Sigmoid colon (tissue), 7 donors: ENCODE measurements at places on chromosomes 1 and 21. TPM values are rescaled to one million over a fixed set of nuclear protein-coding genes. Genes with fewer than 3 reads are reported as not detected.
A peak's percentile ranks its signal among the peaks of the same experiment; 100 is the strongest.

Gene PM20D1
- not detected for total RNA-seq

Gene KNCN
- not detected for total RNA-seq

Gene CLCA1
- total RNA-seq: not detected

Gene EPHB2
- 2.3 TPM for total RNA-seq

Gene HSD3B2
- not detected for total RNA-seq

Gene RGSL1
- not detected for total RNA-seq

Gene KRTAP10-11
- not detected for total RNA-seq

Gene AK2
- 85.6 TPM for total RNA-seq

DNA sequence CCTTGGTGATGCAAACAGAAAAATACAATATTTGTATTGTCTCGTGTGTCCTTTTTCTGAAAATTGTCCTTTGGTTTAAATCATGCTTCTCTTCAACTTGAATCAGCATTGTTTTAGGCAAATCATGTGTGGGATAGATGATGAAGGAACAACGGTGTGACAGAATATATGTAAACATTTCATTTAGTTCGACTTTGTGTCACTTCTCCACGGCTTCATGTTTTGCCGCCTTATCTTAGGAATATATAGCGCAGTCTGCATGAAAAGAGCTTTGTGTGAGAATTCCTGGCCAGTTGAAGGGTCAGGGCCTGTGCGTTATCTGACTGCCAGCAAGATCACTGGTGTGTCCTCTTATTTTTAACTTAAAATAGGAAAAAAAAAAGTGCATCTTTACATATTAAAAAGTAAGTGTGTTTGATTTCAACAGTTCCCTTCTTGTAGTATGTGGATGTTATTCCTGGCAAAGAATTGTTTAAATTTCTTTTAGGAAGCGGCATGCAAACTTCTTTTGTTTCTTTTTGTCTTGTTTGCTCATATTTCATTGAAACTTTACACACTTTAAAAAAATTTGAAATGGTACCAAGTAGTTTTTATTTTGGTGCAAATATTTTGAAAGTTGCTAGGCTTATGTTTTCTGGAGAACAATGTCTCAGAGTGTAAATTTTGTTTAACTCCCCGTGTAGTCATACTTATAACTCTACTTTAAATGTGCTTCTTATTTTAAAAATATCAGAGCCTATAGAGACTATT, 465.2 kb downstream of the USP25 start:
- H3K27me3 ChIP-seq: no peaks in the 10 kb centered on the region
- H3K4me1 ChIP-seq: no peaks in the 10 kb centered on the region
- H3K27ac ChIP-seq: peak overlapping the region; percentile 67
- H3K36me3 ChIP-seq: no peaks in the 10 kb centered on the region
- H3K4me3 ChIP-seq: peak overlapping the region; percentile 45

GRCh38 chr21:45550522-45551210, 8.4 kb upstream of the SLC19A1 start:
- no peaks in the 10 kb centered on the region for H3K27me3 ChIP-seq
- peaks cover 2% of the 10 kb centered on the region for H3K4me1 ChIP-seq
- no peak overlapping the region for H3K4me3 ChIP-seq
- DNase-seq: peak; percentile 66
- no peak overlapping the region for H3K27ac ChIP-seq
- no peaks in the 10 kb centered on the region for H3K36me3 ChIP-seq

GRCh38 chr1:214314178-214314843, 33.4 kb downstream of the SMYD2 start:
- no peaks in the 10 kb centered on the region for H3K27me3 ChIP-seq
- no peak for DNase-seq
- no peak overlapping the region for H3K4me3 ChIP-seq
- H3K36me3 ChIP-seq: no peaks in the 10 kb centered on the region

GRCh38 chr1:75795703-75796193, 934 bp upstream of the MSH4 start:
- H3K36me3 ChIP-seq: peaks cover 65% of the 10 kb centered on the region
- no peak for DNase-seq
- H3K4me1 ChIP-seq: no peaks in the 10 kb centered on the region
- no peak overlapping the region for H3K4me3 ChIP-seq

DNA sequence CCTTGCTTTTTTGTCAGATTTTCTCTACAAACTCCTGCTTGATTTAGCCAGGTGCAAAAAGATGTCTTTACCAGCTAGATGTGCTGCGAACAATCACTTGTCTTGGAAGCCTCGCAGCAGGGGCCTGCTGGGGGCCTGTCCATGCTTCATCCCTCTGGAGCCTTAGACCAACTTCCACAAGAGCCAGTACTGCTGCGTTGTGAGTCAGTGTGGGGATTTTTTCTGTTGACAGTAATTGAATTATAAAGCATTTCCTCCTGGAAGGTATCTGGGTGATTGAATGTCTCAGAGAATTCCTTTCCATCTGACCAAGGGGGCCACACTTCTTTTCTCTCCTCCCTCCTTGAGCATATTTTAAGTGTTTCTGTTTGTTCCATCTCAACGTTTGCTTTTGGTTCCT, 40.4 kb upstream of the LDLRAP1 start:
- peaks cover 19% of the 10 kb centered on the region for H3K36me3 ChIP-seq
- peaks cover 5% of the 10 kb centered on the region for H3K27me3 ChIP-seq
- DNase-seq: peak; percentile 40
- no peak overlapping the region for H3K4me3 ChIP-seq
- H3K4me1 ChIP-seq: no peaks in the 10 kb centered on the region
- no peak overlapping the region for H3K27ac ChIP-seq

- no peak for DNase-seq
- no peaks in the 10 kb centered on the region for H3K4me1 ChIP-seq
- H3K27me3 ChIP-seq: no peaks in the 10 kb centered on the region
Measured at GRCh38 chr1:169102567-169102966, 3.9 kb upstream of the ATP1B1 start.

- no peak for DNase-seq
- H3K27ac ChIP-seq: no peak overlapping the region
- peaks cover 38% of the 10 kb centered on the region for H3K4me1 ChIP-seq
- H3K27me3 ChIP-seq: no peaks in the 10 kb centered on the region
- H3K36me3 ChIP-seq: peaks cover 11% of the 10 kb centered on the region
- H3K4me3 ChIP-seq: no peak overlapping the region
Measured at GRCh38 chr1:183889095-183889494, 84.2 kb downstream of the RGL1 start.

- H3K27ac ChIP-seq: no peak overlapping the region
- H3K27me3 ChIP-seq: no peaks in the 10 kb centered on the region
- no peak for DNase-seq
- no peaks in the 10 kb centered on the region for H3K4me1 ChIP-seq
- no peaks in the 10 kb centered on the region for H3K36me3 ChIP-seq
Measured at GRCh38 chr1:20440785-20441200, 45.2 kb downstream of the CAMK2N1 start.

DNA sequence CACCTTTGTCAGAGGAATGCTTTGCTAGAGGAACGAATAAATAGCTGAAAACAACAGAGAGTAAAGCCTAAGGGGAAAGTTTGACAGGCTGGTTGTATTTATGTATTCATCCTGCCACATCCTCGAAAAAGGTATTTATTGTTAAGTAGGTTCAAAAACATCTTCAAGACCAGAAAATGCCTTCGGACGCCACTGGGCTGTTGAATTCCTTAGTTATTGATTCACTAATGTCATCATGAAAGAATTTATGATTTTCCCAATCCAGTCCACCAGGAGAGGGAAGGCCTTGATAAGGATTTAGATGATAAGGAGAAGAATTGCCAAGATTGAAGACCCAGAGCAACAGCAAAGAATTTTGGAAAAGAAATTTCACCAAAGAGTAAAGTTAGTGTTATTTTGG, 35.2 kb upstream of the MAB21L3 start:
- H3K4me3 ChIP-seq: no peak overlapping the region
- no peaks in the 10 kb centered on the region for H3K4me1 ChIP-seq
- H3K27me3 ChIP-seq: no peaks in the 10 kb centered on the region
- H3K27ac ChIP-seq: no peak overlapping the region

DNA sequence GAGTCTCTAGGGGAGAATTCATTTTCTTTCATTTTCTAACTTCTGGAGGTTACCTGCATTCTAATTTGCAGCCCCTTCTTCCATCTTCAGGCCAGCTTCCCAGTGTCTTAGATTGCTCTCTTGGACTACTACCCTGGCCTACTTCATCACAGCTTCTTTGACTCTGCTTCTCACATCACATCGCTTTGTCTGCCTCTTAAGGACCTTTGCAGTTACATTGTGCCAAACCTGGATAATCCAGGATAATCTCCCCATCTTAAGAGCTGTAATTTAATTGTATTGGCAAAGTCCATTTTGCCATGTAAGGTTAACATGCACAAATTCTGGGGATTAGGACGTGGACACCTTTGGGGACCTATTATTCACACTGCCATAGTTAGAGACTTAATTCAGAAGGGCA, 18.4 kb downstream of the RNF2 start:
- H3K36me3 ChIP-seq: no peaks in the 10 kb centered on the region
- H3K4me3 ChIP-seq: no peak overlapping the region
- no peaks in the 10 kb centered on the region for H3K27me3 ChIP-seq

DNA sequence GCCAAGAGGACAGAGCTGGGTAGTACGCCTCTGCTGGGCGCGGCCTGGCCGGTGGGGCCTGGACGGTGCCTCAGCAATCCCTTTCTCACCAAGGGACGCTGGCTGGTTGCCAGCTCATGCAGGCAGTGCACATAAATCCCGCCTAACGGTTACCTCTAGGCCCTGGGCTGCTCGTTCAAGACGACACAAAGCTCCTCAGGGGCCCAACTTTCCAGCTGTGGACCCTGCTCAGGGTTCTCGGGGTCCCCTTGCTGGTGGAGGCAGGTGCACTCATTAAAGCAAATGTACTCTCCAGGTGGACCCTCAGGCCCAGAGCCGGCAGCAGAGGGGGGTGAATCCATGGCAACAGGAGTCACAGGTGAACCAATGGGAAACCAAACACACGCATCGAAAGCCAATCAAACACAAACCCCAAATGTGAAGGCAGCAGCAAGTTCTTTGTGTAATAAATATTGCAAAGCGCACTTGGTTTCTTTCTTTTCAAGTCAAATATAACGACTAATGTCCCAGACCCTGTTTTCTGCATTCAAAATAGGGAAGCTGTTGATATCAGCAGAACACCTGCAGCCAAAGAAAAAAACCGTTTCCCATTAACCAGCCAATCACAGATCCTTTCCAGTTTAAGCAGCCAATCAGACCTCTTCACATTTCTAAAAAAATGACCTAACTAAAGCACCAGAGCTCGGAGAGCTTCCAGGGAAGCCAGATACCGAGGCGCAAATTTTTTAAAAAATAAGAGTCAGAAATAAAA, 26.1 kb upstream of the CLSTN1 start:
- H3K27ac ChIP-seq: no peak overlapping the region
- H3K4me3 ChIP-seq: no peak overlapping the region
- H3K27me3 ChIP-seq: no peaks in the 10 kb centered on the region
- no peak for DNase-seq

DNA sequence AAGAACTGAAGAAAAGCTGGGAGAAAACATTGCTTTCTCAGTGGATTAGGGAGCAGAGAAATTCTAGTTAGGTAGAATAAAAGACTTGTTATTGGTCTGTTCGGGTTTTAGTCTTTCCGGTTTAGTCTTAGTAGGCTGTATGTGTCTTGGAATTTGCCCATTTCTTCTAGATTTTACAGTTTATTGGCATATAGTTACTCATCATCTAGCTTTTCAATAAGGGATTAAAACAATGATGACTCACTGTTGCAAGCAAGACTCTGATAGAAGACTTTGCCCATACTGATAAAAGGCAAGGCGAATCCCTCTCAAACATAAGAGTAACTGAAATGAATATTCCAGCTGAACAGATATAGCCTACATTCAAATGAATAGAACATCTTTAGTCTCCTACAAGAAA, 62.3 kb downstream of the GPR137B start:
- DNase-seq: no peak
- H3K27me3 ChIP-seq: no peaks in the 10 kb centered on the region
- H3K4me3 ChIP-seq: no peak overlapping the region

GRCh38 chr1:219265026-219265515, 91.4 kb downstream of the LYPLAL1 start:
- DNase-seq: no peak
- H3K4me1 ChIP-seq: peaks cover 8% of the 10 kb centered on the region
- H3K27me3 ChIP-seq: no peaks in the 10 kb centered on the region
- no peaks in the 10 kb centered on the region for H3K36me3 ChIP-seq
- H3K27ac ChIP-seq: no peak overlapping the region

- no peaks in the 10 kb centered on the region for H3K4me1 ChIP-seq
- no peak for DNase-seq
- no peaks in the 10 kb centered on the region for H3K27me3 ChIP-seq
- no peaks in the 10 kb centered on the region for H3K36me3 ChIP-seq
- H3K4me3 ChIP-seq: no peak overlapping the region
Measured at GRCh38 chr1:166479052-166479631, 312.3 kb upstream of the FAM78B start.

GRCh38 chr1:182235604-182235951, 156.0 kb downstream of the GLUL start:
- H3K4me3 ChIP-seq: no peak overlapping the region
- H3K27me3 ChIP-seq: no peaks in the 10 kb centered on the region
- DNase-seq: no peak
- no peaks in the 10 kb centered on the region for H3K36me3 ChIP-seq
- no peak overlapping the region for H3K27ac ChIP-seq
- H3K4me1 ChIP-seq: no peaks in the 10 kb centered on the region

DNA sequence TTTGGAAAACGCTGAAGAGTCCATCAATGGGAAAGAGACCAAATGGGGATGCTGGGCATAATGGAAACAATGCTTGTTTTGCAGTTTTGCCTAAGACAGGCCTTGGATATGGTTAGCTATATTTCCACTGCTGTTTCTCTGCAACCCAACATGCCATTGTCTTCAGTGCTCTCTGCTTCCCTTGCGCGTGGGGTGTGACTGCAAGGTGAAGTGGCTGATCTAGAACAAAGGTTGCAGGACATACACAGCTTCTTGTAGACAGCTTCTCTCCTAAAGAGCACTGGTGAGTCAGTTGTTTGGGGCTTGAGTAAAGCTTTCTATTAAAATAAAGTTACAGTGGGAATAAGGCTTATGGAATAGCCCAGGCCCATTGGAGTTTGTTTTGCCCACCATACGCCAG, 33.0 kb downstream of the RUNX1 start:
- no peak overlapping the region for H3K27ac ChIP-seq
- H3K4me1 ChIP-seq: peaks cover 4% of the 10 kb centered on the region
- no peaks in the 10 kb centered on the region for H3K36me3 ChIP-seq

- no peak for DNase-seq
- H3K4me1 ChIP-seq: peaks cover 30% of the 10 kb centered on the region
- H3K4me3 ChIP-seq: no peak overlapping the region
- H3K27me3 ChIP-seq: no peaks in the 10 kb centered on the region
- no peaks in the 10 kb centered on the region for H3K36me3 ChIP-seq
Measured at GRCh38 chr1:55425310-55425930, 210.3 kb upstream of the USP24 start.

DNA sequence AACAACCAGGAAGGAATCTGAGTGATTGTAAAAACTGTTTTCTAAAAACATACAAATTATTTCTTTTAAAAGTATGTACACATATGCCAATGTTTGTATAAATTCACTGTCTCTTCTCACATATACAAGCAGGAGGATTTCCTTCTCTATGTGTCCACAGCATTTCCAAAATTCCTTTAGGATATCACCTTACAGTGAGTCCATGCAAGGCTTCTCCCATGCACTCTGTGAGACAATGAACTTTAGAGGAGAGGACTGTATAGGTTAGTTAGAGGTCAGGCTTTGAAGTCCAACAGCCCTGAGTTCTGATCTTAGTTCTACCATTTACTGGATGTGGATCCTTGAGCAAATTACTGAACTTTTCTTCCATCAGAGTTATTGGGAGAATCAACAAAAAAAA, 34.1 kb upstream of the USH2A start:
- no peak for DNase-seq
- no peaks in the 10 kb centered on the region for H3K36me3 ChIP-seq
- peaks cover 9% of the 10 kb centered on the region for H3K4me1 ChIP-seq

GRCh38 chr1:157517016-157517415, 35.3 kb downstream of the FCRL5 start:
- H3K27ac ChIP-seq: no peak overlapping the region
- no peaks in the 10 kb centered on the region for H3K27me3 ChIP-seq
- H3K4me1 ChIP-seq: no peaks in the 10 kb centered on the region

- H3K4me1 ChIP-seq: peaks cover 27% of the 10 kb centered on the region
- H3K4me3 ChIP-seq: no peak overlapping the region
- no peak overlapping the region for H3K27ac ChIP-seq
- DNase-seq: no peak
Measured at GRCh38 chr1:96510911-96511310, 210.7 kb upstream of the PTBP2 start.
